ENCODE measurements at places on chromosomes 2 and 18.

- no peak for DNase-seq
Observed at GRCh38 chr2:51981783-51982182, 949.9 kb upstream of the NRXN1 start.

- DNase-seq: no peak
Observed at GRCh38 chr2:102632380-102633175, 13.2 kb downstream of the SLC9A2 start.

DNA sequence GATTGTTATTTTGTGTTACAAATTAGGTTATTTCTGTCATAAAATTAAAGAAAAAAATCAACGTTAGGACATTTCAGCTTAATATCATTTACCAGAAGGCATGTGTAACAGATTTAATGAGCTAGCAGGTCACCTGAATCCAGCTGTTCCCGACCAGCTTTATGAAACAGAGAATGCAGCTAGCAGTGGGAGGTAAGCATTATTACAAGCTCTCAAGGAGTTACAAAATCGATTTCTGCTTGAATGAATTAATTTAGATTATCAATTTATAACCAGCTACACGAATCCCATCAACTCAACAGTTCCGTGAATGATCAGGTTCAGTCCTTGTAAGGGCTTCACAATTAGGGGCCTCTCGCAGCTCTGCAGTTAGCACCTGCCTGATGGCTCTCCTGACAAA, 211.9 kb downstream of the PTGR3 start:
- no peak for DNase-seq

DNA sequence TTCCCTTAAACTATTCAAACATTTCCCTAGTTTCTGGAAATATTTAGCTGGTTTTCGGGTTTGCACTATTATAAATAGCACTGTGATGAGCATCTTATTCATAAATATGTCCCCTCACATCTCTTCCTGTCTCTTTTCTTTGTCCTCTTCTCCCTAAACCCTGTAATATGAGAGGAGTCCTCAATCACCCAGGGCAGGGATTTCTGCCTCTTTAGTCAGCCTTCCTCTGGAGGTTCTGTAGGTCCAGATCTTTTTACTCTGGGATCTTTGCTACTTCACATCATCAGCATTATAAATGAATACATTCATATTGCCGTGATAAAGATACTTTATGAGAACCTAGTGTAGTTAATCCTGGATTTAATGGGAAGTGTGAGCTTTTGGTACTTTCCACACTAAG, 87.9 kb upstream of the TTN start:
- no peak for DNase-seq

DNA sequence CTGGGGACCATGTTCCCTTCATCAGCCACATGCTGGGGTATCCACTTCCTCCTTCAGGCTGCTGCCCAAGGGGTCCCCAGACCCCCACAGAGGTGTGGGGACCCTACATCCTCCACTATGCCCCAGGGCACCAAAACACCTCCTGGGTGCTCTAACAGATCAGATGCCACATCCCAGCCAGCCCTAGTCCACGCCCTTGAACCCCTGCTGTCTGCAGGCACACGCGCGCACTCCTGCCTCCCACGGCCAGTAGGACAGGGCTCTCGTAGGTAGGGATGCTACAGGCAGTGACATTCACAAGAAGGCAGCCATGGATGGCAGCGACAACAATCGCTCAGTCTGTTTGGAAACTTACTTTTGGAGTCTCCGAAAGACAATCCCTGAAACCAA, 3.0 kb upstream of the GPC1 start:
- DNase-seq: no peak

DNA sequence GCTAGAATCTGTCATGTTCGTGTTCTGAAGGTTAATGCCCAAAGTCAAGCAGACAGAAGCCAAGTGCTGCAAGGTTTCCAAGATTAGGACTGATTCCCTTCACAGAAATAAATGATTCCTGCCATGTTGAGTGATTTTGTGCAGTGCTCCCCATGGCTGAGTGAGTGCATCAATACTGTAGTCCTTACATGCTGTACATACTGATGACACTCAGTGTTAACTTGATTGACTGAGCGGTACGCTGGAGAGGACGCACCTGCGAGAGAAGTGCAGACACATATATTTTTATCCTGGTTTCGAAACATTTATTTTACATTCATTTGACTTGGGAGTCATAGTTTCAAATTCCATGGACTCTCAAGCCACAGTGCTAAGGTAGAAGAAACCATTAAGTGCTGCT, 92.0 kb downstream of the ASXL3 start:
- no peak for DNase-seq

GRCh38 chr2:183718246-183718645, 594.0 kb downstream of the NUP35 start:
- DNase-seq: no peak

DNA sequence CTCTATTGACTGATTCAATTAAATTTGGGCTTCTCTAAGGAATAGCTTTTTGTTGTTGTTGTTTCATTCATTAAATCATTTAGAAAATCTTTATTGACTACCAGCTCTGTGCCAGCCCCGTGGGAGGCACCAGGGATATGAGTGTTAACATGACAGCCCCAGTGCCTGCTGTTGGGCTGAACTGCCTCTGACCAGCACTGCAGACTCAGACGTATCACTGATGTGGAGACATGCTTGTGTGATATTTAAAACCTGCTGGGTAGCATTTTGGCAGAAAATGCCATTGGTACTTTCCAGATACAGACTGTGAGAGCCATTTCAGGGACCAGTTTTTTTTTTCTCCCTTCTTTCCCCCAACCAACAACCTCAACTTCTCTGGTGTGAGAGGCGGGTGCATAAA, 38.6 kb upstream of the KCNF1 start:
- no peak for DNase-seq

DNA sequence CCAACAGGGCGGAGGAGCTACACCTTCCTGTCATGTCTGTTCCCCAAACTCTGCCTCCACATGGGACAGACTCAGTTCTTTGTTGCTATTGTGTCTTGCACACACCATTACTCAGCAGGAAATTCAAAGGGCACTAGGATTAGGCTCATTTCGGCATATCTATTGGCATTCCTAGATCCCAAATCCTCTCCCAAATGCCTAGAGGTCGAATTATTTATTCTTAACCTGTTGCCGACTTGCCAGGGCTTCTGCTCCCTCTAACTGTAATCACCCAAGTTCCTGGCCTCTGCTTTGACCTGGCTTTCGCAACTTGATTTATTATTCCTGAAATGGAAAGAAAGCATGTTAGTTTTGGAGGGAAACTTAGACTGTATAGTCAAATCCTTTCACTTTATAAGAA, 67.8 kb upstream of the ST6GAL2 start:
- DNase-seq: no peak

DNA sequence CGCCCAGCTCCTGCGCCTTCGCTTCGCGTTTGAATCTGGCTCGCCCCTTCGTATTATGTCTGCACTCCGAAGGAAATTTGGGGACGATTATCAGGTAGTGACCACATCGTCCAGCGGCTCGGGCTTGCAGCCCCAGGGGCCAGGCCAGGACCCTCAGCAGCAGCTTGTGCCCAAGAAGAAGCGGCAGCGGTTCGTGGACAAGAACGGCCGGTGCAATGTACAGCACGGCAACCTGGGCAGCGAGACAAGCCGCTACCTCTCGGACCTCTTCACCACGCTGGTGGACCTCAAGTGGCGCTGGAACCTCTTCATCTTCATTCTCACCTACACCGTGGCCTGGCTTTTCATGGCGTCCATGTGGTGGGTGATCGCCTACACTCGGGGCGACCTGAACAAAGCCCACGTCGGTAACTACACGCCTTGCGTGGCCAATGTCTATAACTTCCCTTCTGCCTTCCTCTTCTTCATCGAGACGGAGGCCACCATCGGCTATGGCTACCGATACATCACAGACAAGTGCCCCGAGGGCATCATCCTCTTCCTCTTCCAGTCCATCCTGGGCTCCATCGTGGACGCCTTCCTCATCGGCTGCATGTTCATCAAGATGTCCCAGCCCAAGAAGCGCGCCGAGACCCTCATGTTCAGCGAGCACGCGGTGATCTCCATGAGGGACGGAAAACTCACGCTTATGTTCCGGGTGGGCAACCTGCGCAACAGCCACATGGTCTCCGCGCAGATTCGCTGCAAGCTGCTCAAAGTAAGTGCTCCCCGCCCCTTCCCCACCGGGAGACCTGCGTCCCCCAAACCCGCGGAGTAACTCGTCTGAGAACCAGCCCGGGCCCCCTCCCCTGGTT, 453 bp downstream of the KCNJ3 start:
- DNase-seq: no peak

GRCh38 chr18:63312019-63312409, 7.6 kb downstream of the BCL2 start:
- DNase-seq: no peak

DNA sequence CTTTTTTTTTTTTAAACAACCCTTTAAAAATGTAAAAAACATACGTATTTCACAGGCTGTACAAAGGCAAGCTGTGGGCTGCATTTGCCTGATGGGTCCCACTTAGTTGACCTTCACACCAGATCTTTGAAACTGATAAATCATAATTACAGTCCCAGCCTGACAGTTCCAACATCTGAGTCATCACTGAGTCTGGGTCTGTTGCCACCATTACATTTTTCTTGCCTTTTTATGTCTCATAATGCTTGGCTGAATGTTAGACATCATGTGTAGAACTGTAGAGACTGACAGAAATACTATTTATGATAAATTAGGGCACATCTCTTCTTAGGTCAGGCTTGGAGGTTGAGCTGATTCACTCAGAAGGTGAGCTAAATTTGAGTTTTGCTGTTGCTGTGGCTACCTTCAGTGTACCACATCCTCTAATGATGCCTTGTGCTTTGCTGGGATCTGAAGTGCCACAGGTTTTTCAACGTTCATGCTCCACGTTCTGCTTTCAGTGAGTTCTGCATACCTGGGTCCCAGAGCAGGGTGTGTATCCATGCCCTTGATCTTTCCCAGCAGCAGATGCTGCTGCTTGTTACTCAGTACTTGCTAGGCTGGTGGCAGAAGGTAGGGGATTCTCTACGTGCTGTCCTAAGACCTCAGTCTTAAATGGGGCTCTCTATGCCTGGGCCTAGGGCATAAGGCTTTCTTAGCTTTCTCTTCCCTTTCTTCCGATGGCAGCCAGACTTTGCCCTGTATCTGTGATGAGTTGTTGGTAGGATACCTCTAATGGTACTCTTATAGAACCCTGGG, 160.6 kb upstream of the SMAD7 start:
- DNase-seq: no peak

DNA sequence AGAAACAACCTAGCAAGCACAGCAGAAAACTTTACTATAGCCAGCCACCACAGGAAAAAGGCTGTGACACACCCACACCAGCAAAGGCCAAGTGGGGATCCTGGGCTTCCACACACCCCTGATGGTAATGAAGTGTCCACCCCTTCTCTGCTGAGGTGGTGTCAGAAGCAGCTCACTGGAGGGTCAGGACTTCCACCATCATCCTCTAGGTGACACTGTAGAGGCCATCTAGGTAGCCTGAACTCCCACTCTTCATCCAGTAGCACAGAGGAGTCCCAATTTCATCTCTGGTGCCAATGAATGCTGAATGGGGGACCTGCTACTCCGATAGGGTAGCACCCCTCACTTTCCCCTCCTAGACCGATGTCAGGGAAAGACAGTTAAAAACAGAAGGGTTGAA, 1544.4 kb downstream of the LRP1B start:
- DNase-seq: no peak

DNA sequence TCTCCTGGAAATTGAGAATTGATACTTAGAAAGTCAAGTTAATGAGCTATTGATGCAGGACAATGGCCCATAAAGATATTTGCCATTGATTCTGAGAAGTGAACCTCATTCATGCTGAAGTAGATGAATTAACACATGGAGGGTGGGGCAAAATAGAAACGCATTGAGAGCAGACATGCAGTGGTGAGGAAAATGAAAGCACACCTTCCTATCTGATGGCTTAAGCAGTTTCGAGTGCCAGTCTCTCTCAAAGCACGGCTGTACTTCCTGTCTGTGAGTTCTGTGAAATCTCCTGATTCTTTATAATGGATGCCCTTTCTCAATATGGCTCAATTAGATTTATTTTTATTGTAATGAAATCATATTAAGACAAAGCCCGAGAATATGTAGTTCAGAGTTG, 247.0 kb downstream of the TMX3 start:
- no peak for DNase-seq

GRCh38 chr18:74778191-74778847, 180.6 kb downstream of the ZNF407 start:
- no peak for DNase-seq

GRCh38 chr2:16218625-16219024, 278.3 kb downstream of the MYCN start:
- DNase-seq: no peak

DNA sequence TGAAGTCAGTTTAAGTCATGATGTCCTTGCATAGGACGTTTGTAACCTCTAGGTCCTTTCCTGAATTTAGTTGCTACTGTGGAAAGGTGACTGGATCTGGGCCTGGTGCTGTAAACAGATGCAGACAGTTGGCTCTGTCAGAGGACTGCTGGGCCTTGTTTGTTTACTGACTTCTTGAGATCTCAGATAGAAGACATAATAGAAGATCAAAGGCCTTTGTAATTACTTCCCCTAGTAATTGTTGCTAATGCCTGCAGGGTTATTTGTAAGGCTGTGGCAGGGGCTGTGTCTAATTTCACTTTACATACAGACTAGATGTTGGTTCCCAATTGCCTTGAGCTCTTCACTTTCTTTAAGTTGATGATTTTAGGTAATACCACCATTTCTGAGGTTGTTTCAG, 42.5 kb downstream of the LYPD6B start:
- DNase-seq: no peak

Data from stimulated activated CD8-positive, alpha-beta memory T cell treated with anti-CD3 and anti-CD28 coated beads, Interleukin-15, amount 100 ng/mL, for 48 hours (primary cell).